Stimulated activated CD4-positive, alpha-beta T cell treated with anti-CD3 and anti-CD28 coated beads, Interleukin-2, amount 100 ng/mL, for 24 hours (primary cell): ENCODE measurements at places on chromosomes 6 and 20.

DNA sequence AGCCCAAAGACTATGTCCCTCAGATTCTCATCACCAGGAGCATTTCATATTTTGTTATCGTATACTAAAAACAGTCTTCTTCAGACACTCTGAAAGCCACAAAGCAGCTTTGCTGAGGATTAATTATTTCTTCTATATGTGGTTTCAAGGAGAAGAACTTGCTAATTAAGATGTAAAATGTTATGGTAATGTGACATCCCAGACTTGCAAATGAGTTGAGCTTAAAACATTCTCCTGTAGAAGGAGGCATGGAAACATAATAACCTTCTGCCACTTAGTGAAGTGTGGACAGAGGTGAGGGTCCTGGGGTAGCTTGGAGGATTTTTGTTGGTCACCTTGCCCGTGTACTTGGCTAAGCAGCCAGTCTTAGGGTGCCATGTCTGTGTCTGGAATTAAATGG is 16.7 kb upstream of the MAPRE1 start:
- DNase-seq = no peak

GRCh38 chr6:53300656-53301551 is 47.8 kb downstream of the ELOVL5 start:
- no peak for DNase-seq

DNA sequence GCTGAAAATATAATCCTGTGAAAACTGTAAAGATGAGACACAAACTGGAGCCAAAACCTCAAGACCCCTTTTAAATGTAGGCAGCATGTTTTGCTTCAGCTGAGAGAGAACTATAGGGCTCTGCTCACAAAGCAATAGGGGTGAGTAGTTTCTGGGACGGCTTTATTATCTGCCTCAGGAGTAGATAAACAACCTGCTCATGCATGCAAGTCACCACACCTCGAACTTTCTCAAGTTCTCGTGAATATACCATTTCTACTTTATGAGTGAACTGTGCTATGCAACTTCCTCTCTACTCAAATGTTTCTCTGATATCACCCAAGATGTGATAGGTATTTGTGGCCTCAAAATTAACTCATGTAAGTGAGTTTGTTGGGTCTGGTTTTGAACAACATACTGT is 7.5 kb upstream of the OOEP start:
- no peak for DNase-seq

DNA sequence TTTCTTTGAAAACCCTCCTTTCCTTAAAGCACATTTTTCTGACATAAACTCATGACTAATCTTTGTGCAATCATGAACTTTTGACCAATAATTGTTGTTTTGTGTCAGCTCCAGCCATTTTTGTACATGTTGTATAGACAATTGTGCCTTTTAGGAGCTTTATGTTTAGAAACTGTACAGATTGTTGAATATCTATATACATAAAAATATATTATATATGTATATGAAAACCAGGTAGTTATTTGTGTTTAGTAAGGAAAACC is 125.7 kb upstream of the EDN1 start:
- no peak for DNase-seq

GRCh38 chr6:106360410-106360988 is at the start of gene CRYBG1:
Gene CRYBG1, plus strand, starts transcription at chr6:106360717. Its CDS starts 192 bp downstream, at chr6:106360909.
- DNase-seq = peak; percentile 73

- no peak for DNase-seq
These were observed 212.3 kb upstream of the ZNF217 start for GRCh38 chr20:53805895-53806384.

DNA sequence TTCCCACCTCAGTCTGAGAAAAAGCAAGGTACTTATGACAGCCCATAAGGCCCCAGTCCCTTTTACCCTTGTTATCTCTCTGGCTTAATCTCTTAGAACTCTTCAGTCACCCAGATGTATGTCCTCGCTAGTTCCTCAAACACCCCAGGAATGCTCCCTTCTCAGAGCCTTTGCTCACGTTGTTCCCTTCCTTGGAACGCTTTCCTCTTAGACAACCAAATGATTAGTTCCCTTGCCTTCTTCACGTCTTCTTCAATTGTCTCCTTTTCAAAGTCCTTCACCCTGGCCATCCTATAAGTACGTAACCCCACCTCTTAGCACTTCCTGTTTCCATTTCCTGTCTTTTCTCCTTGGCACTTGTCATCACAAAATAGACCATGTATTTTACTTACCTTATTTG is 1.1 kb upstream of the APOBEC2 start:
- no peak for DNase-seq

- peak; percentile 50 for DNase-seq
These were observed 8.8 kb upstream of the SRSF6 start for GRCh38 chr20:43448748-43449535.

DNA sequence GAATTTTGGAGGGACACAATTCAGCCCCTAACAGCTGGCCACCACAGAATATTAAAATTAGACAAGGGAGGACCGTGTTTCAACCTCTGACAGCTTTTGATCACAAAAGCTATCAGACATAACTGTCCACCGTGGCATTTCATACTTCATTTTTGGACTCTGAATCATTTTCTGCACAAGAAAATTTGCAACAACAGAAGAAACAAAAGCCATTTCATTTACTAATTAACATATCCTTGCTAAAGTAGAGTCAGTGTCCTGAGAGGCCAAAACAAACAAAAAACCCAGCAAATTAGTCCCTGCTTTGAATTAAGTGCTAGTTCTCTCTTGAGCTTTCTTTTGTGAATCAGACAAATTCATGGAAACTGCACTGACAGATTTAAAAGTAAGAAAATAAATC is 17.6 kb upstream of the COL12A1 start:
- no peak for DNase-seq

GRCh38 chr6:26206868-26207801 is 119.9 kb downstream of the HFE start:
- no peak for DNase-seq

GRCh38 chr20:48146308-48146707 is 361.0 kb upstream of the SULF2 start:
- no peak for DNase-seq

- DNase-seq = no peak
These were observed 94.6 kb upstream of the MAN1A1 start for GRCh38 chr6:119443993-119444641.

- DNase-seq = no peak
These were observed 31.8 kb downstream of the PHACTR1 start for GRCh38 chr6:12748411-12748810.
